ENCODE measurements at places on chromosomes 3 and 15. TPM values are rescaled to one million over a fixed set of nuclear protein-coding genes. Genes with fewer than 3 reads are reported as not detected.

DUOXA1 gene
- not detected for total RNA-seq

SLC6A11 gene
- not detected for total RNA-seq

- no peak for DNase-seq
Observed at GRCh38 chr3:131221731-131222130, 159.8 kb upstream of the NUDT16 start.

DNA sequence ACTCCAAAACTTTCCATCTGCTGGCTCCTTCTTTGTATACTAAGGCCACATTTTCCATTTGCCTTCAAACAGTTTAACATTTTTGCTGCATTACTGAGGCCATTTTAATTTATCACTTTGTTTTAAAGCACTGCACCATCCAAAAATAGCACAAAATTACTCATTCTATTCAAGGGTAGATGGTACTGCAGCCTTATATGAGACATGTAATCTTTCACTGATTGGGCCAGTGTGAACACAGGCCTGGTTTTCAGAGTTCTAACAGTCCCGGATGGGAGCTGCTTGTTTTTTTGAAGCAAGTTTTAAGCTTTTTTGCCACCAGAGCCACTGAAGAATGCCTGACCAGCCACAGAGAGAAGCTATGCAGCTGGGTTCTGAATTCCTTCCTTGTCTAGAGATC, 172.3 kb upstream of the TSC22D2 start:
- DNase-seq: no peak

DYNLT2B gene
- 25.5 TPM for total RNA-seq

C3orf85 gene
- total RNA-seq: not detected

CIB2 gene
- total RNA-seq: 0.36 TPM

TIMP4 gene
- total RNA-seq: not detected

PRTG gene
- total RNA-seq: 0.15 TPM

GRCh38 chr3:33911525-33912322, 113.3 kb downstream of the PDCD6IP start:
- DNase-seq: no peak

GRCh38 chr15:51366920-51367319, 25.5 kb downstream of the GLDN start:
- no peak for DNase-seq

DNA sequence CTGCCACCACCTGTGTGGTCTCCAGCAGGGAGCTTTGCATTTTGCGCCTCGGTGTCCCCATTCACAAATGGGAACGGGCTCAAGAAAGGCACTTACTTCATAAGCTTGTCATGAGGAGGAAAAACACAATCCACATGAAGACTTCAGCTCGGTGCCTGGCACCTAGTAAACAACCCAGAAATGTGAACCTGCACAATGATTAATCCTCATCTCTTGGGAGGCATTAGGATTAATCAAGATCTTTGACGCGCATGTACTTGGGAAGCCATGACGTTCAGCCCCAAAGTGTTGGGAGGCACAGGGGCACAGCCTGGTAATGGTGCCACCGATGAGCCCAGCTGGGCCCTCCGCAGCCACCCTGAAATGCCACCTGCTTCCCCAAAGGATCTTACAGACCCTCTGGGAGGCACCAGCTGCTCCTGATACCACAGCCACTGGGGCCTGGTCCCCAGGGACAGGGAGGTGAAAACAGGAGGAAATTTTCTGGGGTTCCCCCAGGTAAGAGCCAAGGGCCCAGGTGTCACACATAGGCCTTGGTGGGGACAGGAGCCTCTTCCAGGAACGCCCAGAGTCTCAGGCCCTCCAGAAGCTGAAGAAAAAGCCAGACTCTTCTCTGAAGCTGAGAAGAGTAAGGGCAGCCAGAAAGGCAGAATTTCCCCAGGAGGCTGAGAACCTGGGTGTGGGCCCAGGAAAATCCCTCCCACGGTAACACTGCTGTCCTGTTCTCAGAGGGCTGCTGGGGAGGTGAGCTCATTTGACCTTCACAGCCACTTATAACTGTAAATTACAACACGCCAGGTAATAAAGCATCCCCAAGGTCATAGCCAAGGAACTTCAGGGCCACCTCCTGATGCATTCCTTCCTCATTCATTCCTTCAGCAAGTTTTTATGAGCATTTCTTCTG, 507.5 kb downstream of the SHQ1 start:
- no peak for DNase-seq

DNA sequence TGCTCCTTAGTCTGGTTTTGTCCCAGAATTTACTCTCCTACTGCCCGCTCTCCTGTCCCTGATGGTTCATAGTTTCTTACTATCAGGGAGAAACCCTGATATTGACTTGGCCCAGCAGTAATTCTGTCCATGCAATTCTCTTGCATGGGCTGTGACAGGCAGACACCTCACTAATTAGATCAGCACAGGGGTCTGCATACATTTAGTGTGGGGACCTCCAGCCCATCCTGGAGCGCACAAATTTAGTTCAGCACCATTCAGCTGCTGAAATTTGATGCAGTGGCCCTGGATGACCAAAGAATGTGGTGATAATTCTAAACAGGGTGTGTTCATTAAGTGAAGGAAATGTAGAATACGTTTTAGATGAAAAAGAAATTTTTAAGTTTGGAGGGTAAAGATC, 555.5 kb upstream of the TBL1XR1 start:
- no peak for DNase-seq

GRCh38 chr3:171260899-171261298, 199.3 kb downstream of the TNIK start:
- no peak for DNase-seq
